ENCODE measurements at places on chromosomes 12 and 14.
A peak's percentile ranks its signal among the peaks of the same experiment; 100 is the strongest.

GRCh38 chr14:102691763-102692162 is 85.5 kb upstream of the TRAF3 start:
- no peak for DNase-seq

- DNase-seq = no peak
Observed at GRCh38 chr12:97358361-97358760, 104.2 kb upstream of the RMST start.

DNA sequence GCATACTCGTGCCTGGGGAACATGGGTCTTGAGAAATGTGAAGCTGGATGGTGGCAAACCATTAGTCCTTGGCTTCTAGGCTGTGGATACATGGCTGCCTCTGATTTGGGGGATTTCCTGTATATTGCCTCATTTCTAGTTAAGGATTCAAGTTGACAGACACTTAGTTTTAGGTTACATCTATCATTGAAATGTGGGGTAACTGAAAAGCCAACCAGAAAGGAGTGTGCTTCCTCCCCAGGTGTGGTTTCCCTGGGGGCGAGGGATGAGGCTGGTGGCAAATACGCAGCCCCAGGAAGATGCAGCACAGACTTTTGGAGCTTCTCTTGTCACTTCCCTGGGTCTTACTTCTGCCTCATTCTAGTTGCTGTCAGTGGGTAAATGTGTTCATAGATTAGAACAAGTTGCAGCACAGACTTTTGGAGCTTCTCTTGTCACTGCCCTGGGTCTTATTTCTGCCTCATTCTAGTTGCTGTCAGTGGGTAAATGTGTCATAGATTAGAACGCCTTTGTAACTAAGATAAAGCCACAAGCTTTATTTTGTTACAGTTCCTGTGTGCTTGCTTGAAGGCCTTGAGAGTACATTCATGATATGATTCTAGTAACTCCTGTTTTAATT is 85.1 kb downstream of the BORCS5 start:
- peak; percentile 83 for DNase-seq

GRCh38 chr12:7501031-7501588 is 2.5 kb downstream of the CD163 start:
- no peak for DNase-seq
